ENCODE measurements at places on chromosomes 5 and 9. TPM values are rescaled to one million over a fixed set of nuclear protein-coding genes. Genes with fewer than 3 reads are reported as not detected.

The TAF11L5 gene
- total RNA-seq = not detected

The TSTD2 gene
- 20.1 TPM for total RNA-seq

- DNase-seq = no peak
Observed at GRCh38 chr9:123614306-123615263, 258.6 kb downstream of the CRB2 start.

DNA sequence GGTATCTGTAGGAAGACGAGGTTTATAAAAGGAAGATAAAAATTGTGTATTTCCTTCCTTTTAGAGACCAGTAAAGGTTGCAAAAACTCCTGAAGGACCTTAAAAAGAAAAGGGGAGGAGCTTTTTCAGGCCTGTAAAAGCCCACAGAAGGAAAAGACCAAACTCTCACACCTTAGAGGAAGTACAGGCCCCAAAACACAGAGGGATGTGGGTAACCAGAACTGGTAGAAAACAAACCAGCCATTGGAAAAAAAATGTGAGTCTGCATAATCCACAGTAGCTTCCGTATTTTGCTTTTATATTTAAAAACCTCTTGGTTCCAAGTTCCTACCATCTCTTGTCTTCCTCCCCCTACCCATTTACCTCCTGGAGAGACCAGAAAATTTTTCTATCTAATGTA lies 8.5 kb downstream of the GIN1 start:
- no peak for DNase-seq

GRCh38 chr9:18237776-18238175 lies 236.2 kb upstream of the ADAMTSL1 start:
- DNase-seq = no peak

- no peak for DNase-seq
Observed at GRCh38 chr5:56512313-56512996, 279.3 kb upstream of the ANKRD55 start.

DNA sequence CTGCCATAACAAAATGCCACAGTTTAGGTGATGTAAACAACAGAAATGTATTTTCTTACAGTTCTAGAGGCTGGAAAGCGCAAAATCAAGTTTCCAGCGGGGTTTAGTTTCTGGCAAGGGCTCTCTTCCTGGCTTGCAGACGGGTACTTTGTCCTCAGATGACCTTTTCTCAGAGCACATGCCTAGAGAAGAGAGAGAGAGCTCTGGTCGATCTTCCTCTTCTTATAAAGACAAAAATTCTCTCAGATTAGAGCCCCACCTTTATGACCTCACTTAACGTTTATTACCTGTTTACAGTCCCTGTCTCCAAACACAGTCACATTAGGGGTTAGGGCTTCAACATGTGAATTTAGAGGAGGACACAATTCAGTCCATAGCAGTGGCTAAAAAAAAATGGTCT lies 119.7 kb downstream of the CETN3 start:
- DNase-seq = peak; percentile 15

DNA sequence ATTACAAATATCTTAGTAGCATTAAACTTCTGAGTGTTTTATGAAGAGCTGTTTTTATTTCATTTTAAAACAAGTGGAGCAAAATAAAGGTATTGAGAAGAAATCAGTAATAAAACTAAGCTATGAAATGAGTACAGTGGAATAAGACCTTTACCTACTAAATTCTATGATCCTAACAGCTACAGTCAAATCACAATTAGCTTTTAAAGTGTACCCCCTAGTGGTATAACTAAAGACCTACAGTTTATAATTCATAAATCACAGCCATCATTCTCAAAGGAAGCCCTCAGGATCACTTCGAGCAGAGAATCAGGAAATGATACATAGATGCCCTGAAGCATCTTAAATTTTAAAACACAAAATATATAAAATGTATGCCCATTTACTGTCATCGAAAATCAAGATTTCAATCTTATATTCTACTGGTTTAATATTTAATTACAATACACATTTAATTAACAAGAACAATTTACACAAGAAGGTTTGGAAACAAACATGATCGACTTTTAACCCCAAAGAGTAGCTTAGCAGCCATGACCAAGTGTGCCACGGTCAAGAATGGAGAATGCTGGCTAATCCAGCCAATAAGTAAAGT lies 12.3 kb downstream of the CCNH start:
- peak; percentile 68 for DNase-seq
